ENCODE measurements at places on chromosomes 13 and 19.

GRCh38 chr13:41820581-41821237 is 140.2 kb downstream of the VWA8 start:
- no peak for DNase-seq

DNA sequence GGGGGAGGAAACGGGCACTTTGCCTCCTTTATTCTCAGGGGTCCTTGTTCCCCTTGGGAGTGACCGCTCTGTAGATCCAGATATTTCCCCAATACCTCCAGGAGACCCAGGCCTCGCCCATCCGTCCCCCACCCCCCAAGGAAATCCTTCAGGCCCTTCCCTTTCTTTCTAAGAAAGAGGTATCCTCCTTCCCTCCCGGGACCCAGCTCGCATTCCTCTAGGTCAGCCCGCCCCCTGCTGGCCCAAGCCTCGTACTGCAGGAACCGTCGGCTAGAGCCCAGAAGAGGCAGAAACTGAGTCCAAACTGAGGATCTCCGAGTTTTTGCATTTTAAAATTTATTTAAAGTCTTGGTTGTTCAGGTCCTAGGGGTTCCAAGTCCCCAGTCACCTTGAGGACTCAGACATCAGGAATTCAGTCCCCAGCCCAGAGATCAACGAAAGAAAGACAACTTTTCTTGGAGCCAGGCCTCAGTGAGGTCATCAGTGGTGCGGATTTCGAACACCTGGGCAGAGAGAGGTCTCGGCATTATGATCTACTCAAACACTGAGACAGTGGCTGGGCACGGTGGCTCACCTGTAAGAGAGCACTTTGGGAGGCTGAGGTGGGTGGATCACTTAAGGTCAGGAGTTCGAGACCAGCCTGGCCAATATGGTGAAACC is 7.5 kb upstream of the LRFN1 start:
- DNase-seq = peak; percentile 70

GRCh38 chr19:50333737-50334617 is 4.8 kb upstream of the KCNC3 start:
- DNase-seq = peak; percentile 75

GRCh38 chr19:2487090-2487489 is 11.2 kb downstream of the GADD45B start:
- no peak for DNase-seq

DNA sequence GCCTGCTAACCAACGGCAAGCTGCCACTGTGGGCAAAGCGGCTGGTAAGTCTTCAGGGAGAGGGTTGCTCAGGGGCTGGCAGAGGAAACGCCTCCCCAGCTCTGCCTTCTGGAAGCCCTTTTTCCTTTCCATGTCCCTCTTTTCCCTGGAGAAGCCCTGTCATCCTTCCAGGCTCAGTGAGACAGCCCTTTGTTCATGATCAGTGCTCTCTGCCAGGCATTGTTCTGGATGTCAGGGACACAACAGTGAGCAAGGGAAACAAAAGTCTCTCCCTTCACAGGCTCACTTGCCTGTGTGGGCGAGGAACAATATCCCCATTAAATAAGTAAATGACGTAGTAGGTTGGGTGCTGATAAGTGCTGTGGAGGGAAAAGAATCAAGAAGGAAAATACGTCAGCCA is 13.9 kb upstream of the OVOL3 start:
- DNase-seq = no peak

DNA sequence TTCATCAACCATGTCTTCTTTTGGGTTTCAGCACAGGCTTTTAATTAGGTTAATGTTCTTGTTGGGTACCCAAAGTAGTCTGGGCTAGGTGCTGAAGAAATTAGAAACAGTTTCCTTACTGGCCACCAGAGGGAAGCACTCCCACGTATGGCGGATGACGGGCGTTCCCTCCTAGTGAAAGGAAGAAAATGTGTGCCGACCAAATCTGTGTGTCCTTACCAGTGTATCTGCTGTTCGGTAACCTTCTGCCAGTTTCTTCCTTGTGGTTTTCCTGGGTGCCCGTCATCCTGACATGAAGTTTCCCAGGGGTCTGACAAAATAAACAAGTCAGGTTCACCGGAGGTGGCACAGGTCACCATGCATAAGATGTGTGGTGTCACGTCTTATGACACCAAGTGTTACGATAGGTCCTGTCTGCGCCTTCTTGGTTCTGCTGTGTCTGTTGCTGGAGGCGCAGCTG is 6.0 kb upstream of the WDR88 start:
- peak; percentile 63 for DNase-seq

DNA sequence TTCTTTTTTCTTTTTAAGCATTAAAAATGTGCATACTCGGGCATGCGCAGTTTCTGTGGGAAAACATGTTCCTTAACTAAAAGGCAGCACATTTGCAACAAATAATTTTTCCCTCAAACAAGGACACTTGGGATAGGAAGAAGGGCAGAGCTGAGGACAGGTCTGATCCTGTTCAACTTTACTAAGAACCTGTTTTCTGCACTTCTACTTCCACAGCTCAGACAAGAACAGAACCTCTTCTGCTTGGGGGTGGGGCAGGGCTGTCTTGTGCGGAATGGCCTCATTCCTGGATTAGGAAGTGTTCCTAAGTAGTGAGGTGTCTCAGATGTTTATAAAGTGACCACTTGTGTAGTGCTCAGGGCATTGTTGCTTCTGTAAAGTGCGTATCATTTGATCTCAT is 18.3 kb downstream of the SAFB start:
- DNase-seq = no peak

DNA sequence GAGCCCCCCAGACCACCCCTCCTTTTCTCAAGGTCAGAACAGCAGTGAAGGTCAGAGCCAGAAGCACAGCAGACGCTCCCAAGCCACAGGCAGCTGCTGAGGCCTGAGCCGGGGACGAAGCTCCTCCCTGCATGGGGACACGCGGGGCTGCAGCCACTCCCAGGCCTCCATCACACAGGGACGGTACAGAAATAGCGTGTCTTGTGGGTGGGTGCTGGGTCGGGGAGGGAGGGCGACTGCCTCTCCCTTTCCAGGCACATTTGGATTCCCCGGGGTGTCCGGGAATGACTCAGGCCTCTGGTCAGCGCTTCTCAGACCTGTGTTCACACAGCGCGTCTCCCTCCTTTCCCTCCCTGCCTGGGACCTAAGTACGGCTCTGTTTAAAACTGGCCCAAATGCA is 33.2 kb downstream of the RASA3 start:
- DNase-seq = no peak

DNA sequence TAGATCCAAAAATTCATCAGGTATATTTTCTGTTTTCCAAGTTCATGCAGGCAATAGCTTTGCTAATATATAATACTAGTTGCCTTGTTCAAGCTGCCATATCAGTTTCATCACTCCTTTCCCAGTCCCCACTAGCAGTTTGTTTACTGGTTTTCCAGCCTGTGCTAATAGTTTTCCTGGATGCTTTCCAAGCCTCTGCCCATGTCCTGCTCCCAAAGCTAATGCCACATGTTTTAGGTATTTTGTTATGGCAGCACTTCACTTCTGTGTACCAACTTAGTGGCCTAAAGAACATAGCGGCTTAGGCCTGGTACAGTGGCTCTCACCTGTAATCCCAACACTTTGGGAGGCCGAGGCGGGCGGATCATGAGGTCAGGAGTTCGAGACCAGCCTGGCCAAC is 28.1 kb upstream of the ZNF527 start:
- no peak for DNase-seq

DNA sequence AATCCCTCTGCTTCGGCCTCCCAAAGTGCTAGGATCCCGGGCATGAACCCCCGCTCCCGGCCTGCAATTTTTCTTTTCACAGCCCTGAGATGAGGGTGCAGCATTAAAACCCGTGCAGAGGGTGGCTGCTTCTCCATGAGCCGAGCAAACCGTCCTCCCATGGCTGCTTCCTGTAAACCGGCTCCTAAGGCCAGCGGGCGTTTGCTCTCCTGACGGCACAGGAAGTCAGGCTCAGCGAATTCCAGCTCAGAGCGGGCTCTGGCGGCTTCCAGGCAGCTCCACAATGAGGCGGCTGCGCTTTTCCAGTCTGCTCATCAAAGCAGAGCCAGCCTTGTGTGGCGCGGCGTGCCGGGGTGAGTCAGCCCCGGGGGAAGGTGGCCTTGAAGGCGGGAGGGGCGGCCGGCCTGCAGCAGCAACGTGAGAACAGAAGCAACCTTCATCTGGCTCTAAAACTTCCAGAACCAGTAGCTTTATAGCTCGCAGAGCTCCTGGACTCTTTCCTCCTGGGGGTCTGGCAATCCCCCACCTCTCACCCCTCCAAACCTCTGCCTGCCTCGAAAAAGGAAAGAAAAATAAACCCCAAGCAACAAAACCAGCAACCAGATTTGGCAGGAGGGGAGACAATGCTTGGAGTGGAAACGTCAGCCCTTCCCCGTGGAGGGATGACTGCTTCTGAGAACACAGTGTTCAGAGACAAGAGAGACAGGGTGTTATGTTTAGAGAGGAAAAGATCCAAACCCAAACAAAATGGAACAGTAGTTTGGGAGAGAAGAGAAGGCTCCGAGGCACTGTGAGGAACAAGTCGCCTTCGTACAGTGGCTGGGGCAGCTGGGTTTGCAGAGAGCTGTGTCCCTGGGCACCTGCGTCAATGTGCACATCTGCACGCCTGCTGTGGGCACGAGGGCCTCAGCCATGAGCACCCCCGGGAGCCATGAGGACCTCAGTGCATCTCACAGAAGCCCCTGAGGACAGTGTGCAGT is 67.8 kb downstream of the GADD45B start:
- peak; percentile 56 for DNase-seq

DNA sequence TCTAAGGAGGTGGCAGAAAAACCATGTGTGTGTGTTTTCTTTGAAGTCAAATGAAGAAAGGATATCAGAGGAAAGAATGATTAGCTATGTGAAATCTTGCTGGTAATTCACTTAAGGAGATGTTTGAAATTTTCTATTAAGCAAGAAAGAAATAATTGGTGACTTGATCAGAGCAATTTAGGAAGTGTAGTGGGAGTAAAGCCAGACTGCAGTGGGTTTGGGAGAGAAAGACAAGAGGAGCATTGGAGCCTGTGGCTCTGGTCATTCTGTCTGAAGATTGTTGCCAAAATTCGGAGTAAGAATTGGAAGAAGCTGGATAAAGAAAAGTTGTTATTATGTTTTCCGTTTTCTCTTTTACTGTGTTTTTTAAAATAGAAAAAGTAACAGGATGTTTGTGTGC is 640.5 kb downstream of the GPC5 start:
- no peak for DNase-seq

- DNase-seq = no peak
Observed at GRCh38 chr19:35140207-35140961, 1.8 kb downstream of the FXYD1 start.

DNA sequence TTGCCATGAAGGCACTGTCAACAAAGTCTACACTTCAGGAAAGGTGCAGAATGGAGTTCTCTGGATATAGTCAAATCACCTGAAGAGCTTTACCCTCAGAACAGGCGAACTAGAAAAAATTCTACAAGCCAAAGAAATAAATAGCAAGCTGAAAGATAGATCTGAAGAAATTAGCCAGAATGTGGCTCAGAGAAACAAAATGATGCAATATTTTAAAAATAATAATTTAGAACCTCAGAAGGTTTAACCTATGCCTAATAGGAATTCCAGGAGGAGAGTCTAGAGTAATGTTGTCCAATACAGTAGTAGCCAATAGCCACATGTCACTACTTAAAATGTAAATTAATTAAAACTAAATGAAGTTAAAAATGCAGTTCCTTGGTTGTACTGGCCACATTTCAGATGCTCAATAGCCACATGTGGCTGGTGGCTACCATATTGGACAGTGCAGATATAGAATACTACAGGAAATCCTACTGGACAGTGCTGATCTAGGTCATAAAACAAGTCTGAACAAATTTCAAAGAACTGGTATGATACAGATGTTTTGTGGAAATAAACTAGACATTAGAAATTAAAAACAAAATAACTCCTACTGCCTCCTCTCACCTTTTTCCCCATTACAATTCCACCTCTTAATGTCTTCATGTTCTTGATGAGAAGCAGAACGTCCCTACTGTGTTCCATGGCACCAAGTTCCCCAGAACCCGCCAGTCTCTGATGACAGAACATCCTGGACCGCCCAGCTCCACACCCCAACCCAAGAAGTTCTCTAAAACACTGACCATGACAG is 679 bp upstream of the CDADC1 start:
- DNase-seq = no peak

- no peak for DNase-seq
Observed at GRCh38 chr19:5489551-5489950, 34.3 kb downstream of the ZNRF4 start.

- DNase-seq = no peak
Observed at GRCh38 chr19:35000647-35001501, 751 bp downstream of the GRAMD1A start.

- DNase-seq = no peak
Observed at GRCh38 chr13:75195495-75196146, 286.3 kb downstream of the TBC1D4 start.

DNA sequence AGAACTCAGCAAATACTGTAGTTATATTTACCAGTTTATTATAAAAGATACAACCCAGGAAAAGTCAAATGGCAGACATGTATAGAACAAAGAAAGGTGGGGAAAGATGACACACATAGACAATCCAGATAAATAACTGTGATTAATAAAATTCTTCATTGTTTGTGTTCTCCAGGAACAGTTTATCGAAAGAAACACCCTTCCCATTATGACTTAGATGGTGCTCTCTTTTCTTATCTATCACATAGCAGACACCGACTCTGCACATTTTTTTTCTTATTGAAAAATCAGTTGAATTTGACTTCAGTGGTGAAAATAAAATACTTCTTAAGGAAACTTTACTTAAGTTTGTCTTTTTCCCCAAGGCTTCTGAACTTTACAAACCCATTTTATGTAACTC is 6.2 kb downstream of the ZNF708 start:
- no peak for DNase-seq

- no peak for DNase-seq
Observed at GRCh38 chr13:41512441-41512840, 55.1 kb downstream of the RGCC start.

DNA sequence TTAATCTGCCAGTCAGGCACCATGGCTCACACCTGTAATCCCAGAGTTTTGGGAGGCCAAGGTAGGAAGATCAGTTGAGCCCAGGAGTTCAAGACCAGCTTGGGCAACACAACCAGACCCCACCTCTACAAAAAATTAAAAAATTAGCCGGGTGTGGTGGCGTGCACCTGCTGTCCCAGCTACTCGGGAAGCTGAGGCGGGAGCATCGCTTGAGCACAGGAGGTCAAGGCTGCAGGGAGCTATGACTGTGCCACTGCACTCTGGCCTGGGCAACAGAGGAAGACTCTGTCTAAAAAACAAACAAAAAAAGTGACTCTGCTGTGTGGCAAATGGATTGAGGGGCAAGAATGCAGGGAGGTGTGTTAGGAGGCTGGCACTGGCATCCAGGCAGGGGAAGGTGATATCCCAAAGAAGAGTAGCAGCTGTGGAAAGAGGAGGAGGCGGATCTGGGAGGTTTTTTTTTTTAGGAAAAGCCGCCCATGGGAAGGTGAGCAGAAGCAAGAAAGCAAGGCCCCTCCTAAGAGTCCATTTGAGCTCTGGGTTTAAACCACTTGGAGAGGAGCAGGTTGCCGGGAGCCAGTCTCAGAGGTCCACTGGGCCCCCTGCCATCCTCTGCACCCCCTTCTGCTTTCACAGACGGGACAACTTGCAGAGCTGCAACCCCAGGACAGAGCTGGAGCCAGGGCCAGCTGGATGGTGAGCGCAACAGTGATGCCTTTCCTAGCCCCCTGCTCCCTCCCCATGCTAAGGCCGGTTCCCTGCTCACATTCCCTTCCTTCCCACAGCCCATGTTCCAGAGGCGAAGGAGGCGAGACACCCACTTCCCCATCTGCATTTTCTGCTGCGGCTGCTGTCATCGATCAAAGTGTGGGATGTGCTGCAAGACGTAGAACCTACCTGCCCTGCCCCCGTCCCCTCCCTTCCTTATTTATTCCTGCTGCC is 2.1 kb downstream of the HAMP start:
- no peak for DNase-seq

Data from NCI-H1105 (cell line).